ENCODE measurements at places on chromosomes 6 and 20.

GRCh38 chr20:43710370-43711044 lies 16.3 kb downstream of the GTSF1L start:
- no peak for DNase-seq

DNA sequence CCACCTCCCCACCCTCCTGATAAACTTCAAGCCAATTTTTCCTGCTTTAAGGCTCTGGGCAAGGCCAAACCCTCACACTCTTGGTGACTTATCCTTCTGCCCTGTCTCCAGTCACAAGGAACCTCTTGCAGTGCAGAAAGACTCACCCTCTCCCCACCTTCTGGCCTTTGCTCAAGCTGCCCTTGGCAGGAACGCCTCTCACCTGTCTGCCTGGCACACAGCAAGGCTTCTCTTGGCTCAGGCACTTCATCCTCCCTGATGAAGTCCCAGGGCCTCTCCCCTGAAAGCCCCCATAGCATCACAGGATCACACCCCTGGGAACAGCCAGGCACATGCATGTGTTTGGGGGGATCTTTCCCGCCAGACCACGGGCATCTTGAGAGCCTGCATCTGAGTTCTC lies 68.8 kb upstream of the NNAT start:
- DNase-seq = no peak

- DNase-seq = no peak
Observed at GRCh38 chr20:34029415-34029814, 35.7 kb downstream of the RALY start.

- no peak for DNase-seq
Observed at GRCh38 chr6:136654086-136654485, 103.9 kb upstream of the MAP7 start.

- DNase-seq = no peak
Observed at GRCh38 chr6:27994616-27995015, 37.6 kb downstream of the OR2B6 start.

DNA sequence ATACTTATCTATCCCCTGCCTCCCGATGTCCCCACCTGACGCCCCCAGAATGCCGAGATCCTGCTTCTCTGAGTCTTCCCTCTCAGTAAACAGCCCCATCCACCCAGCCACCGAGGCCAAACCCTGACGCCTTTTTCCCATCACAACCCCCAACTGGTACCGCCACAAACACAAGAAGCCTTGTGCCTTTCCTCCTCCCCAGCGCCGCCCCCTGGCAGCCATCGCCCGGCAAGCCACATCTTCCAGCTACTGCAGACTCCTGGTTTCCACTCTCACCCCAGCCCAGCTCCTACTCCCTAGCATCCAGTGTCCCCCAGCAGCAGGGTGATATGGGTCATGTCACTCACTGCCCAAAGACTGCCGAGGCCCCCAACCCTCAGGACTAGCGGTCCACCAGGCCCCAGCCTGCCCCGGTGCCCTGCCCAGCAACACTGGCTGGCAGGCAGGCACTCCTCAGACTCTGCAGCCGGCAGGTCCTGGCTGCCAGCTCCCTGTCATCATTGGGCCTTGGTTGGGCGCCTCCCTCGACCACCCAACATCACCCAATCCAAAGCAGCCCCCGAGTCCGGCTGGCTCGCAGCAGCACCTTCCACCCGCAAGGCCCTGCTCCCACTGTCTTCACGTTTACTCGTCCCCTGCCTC lies 11.2 kb downstream of the TCFL5 start:
- DNase-seq = no peak

DNA sequence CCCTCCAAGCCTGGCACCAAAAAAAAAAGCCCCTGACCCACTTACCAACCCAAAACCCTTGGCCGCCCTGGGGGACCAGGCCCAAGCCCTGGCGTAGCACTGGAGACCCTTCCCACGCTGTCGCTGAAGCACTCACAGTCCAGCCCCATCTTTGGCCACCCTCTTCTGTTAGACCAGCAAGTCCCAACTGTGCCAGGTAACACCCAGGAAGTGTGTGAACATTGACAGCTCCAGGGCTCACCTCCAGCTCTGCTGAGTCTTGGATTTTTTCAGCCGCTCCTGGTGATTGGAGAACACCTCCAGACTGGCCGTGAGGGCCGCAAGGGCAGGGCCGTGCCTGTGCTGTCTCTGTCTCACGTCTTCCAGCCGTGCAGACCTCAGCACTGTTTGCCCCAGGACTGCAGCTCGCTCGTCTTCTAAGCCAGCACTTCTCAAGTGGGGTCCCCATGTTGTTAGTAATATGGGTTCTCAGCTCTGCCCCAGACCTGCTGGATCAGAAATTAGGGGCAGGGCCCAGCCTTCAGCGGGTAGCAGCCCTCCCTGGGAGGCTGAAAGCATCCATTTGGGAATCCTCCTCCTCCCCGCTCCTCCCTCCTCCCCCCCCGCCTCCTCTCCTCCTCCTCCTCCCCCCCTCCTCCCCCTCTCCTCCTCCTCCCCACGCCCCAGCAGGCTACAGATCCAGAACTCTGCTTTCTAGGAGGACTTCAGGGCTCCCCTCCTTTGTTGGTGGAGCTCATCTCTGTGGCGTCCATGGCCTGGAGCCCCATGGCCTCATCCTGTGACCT lies 18.1 kb downstream of the NPEPL1 start:
- DNase-seq = peak; percentile 7

DNA sequence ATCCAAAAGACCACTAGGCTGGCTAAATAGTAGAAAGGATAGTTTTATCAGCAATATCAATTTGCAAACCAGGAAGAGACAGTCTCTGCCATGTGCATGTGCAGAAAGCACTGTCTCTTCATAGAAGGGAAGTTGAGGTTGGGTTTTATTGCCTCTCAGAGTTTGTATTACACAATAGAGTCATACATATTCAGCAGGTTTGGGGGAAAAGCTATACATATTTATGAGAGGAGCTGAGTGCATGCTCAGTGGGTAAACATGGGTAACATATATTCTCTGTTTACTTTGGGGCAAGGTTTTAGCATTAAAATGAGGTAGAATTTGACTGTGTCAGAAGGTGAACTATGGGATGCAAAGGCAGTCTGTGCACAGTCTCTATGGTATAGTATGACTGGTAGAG lies 14.9 kb downstream of the TMEM170B start:
- DNase-seq = no peak

- DNase-seq = no peak
Observed at GRCh38 chr20:40449974-40450616, 238.9 kb downstream of the MAFB start.

GRCh38 chr20:60117065-60117464 lies 158.8 kb downstream of the CDH26 start:
- DNase-seq = no peak

DNA sequence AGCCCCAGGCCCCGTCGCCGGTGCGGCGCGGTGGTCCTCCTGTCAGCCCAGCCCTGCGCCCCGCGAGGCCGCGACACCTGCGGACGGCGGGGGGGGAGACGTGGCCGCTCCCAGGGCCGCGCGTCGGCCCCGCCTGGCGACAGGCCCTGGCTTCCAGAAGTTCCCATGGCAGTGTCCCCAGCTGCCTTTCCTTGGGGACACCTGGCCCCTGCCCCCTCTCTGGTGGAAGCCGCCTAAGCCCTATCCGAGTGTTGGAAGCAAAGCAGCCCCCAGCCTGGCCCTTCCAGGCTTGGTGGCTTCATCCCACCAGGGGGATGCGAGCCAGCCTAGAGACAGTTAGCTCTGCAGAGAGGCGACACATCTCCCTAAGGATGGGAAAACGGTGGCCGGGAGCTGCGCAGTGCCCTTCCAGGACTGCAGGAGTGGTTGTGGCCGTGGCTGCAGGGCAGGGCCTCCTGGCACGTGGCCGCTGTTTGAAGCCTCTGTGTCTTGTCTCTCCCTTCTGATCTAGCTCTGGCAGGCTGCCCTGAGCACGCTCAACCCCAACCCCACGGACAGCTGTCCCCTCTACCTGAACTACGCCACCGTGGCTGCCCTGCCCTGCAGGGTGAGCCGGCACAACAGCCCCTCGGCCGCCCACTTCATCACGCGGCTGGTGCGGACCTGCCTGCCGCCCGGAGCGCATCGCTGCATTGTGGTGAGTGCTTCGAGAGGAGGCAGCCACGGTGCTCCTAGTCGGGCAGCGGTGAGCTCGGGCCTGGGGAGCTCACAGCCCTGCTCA lies 816 bp downstream of the NPEPL1 start:
- peak; percentile 39 for DNase-seq

DNA sequence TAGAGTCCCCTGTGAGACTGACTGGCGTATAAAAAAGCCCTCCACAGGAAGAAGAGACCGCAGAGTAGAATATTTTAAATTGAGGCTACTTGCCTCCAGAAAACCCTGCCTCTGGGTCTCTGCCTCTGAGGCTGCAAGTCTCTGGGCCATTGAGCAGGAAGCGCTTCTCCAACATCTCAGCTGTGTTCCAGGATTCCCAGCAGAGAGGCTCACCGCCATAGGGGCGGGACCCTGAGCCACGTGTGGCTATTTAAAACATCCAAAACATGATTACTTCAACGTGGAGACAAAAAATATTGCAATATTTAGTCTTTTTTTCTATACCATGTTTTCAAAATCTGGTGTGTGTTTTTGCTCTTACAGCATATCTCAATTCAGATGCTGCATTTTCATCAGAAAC lies 59.4 kb downstream of the GNAS-AS1 start:
- no peak for DNase-seq

DNA sequence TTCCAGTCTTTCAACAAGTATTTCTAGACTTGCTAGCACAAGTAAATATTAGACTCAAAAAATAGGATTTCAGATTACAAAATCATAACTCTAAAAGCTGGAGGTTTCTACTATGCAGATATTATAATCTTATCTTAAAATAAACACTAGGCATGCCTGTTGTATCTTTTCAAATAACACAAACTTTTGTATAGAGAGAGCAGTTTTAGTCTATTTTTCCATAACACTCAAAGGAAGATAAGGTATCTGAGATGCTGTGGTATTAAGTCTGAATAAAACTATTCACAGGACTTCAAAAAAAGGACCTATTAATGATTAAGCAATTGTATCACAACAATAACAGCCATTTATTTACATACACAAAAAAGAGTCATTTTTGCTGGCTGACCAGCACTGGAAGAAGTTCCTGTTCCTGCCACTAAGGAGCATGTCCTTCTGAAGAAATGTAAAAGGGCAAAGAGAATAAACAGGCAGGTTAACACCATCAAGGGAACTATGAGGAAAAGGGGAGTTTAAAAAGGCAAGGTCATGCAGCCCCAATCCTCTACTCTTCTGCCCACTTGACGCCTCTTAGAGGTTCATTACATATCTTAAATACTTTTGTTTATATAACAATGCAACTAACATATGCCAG lies 39.4 kb downstream of the REPS1 start:
- no peak for DNase-seq

DNA sequence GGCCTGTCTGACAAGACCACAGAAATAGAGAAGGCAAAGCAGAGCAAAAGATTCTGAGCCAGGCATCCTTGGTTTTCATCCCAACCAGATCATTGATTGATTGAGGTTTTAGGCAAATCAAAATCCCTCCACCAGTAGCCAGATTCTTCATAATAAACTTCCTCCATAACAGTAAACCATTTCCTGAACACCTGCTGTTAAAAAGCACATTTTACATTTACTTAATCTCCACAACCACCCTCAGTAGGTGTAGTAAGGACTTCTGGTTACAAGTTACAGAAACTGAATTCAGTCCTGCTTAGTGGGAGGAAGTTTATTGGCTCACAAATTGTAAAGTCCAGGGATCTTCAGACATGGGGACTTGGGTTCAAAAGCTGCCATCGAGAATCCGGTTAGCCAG lies 28.3 kb downstream of the EIF2S2 start:
- no peak for DNase-seq

DNA sequence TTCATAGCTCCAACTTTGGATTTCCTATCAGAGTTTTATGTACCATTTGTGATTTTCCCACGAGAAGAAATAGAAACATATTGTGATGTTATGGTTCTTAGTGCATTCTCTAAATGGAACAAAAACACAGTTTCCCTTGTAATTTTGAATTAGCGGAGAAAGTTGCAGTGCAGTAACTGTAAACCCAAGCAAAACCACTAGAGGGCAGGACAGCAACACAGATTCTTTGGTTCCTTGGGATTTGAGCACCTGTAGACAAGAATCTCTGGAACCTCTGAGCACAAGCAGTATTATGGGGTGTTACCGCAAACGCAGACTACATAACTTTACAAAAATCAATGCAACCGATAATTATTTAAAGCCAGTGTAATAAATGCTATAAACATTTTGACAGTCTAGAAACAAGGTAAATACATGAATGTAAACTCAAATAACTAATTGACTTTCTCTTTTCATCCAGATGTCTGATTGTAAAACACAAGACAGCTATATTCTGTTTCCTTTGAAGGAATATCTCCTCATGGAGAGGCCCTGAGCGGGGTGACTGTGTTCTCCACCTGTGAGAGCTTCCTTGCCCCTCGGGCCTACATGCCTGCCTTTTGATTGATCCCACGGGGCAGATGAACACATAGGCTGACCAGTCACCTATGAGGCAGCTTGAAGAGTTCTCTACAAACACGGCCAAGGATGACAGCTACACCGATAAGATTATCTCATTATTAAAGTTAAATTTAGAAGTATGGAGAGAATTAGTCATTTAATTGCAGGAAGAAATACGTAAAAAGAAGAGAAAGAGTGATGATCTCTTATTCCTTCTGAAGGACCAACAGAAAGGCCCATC lies 67.5 kb upstream of the COL21A1 start:
- no peak for DNase-seq

GRCh38 chr6:130138909-130139242 lies 83.9 kb downstream of the SAMD3 start:
- DNase-seq = no peak

DNA sequence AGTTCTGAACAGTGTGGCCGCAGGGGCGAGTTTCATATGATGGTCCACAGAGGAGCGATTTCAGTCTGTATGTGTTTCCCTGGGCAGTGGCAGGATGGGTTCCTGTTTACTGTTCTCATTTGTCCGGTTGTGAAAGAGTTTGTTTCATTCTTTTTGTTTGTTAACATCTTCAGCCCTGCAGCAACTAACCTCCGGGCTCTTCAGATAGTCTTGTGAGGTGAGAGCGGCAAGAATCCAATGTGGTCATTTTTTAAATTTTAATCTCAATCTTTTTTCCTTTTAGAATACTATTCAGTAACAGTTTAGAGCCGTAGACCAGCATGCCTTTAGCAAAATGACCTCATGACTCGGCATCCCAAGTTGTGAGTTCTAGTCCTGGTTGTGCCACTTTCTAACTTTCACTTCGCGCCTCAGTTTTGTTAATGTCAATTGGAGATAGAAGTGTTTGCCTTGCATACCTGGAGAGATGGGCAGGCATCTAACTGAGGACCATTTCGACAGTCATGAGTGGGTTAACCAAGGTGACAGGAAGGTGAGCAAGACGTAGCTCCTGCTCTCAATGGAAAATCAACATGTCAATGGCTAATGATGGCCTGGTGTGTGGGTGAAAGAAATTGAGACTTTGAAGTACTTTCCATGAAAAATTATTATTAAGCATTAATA lies 38.5 kb upstream of the PXDC1 start:
- DNase-seq = no peak

All from activated T-cell treated with anti-CD3 and anti-CD28 coated beads, Interleukin-2, amount 50 U/mL, for 48 hours (primary cell).